ENCODE measurements at places on chromosomes 11 and 22. TPM values are rescaled to one million over a fixed set of nuclear protein-coding genes. Genes with fewer than 3 reads are reported as not detected.

GRCh38 chr11:59671471-59671870 is 2.6 kb upstream of the PATL1 start:
- DNase-seq = no peak

GRCh38 chr11:94895451-94895850 is 77.9 kb downstream of the CWC15 start:
- peak; percentile 54 for DNase-seq

DNA sequence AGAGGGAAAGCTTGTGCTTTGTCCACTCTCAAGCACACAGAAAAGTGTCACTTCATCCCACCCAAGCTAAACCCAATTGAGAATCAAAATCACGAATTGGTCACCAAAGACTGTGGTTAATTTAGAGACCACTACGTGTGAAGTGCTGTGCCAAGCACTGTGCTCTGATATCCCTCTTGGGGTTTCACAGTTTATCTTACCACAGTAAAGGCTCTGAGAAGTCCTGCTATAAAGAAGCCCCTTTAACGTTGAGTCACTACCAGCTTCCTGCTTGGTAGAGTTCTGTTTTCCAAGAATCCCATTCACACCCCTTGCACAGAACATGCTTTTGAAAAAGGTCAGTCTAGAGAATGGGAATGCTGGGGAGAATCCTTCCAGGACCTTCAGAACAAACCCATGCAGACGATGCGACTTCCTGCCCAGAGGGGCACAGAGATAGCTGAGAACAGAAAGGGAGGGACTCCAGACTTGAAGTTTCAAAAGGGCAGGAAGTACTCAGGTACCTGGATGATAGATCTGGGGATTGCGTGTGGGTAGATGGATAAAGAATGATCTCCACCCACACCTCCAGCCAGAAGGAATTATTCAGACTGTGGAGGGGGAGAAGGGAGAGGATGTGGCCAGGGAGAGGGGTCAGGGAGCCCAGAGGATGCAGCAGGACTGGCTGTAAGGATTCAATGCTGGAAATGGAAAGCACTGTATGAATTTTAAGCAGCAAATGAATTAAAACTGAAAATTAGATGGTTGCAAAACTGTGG is 18.1 kb upstream of the TSPAN18 start:
- no peak for DNase-seq

- DNase-seq = no peak
These were observed 12.5 kb downstream of the MARK2 start for GRCh38 chr11:63851364-63851763.

- DNase-seq = no peak
These were observed 92.8 kb upstream of the SEPTIN5 start for GRCh38 chr22:19621373-19622060.

DNA sequence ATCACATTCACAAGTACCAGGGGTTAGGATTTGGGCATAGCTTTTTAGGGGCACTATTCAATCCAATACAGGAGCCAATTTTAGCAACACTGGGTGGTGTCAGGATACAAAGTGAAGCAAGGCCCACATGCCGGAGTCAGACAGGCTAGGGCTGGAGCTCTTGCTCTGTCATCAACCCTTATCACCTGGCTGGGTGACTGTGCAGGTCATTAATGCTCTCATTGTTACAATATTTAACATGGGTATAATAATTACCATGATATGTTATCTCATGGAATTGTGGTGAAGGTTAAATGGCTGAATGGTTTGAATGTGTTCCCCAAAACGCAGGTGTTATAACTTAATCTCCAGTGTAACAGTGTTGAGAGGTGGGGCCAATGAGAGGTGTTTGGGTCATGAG is 143.3 kb upstream of the THY1 start:
- no peak for DNase-seq

- no peak for DNase-seq
These were observed 687 bp upstream of the ARSA start for GRCh38 chr22:50628543-50629134.

DNA sequence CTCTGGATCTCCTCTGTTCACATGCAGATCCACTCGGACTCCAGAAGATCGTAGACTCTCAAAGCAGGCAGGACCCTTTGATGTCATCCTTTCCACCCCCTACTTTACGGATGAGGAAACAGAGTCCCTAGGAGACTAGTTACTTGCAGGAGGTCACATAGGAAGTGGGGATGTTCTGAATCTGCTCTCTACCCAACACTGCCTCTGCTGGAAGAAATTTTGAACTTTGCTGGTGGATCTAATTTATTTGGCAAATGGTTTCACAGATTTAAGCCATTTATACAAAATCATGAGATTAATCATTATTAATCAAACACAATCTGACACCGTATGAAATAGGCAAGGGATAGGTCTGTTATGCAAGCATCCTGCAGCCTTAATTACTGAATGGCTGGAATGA is 55.0 kb upstream of the USP47 start:
- peak; percentile 31 for DNase-seq

Gene NCR3LG1
- total RNA-seq = 0.52 TPM

DNA sequence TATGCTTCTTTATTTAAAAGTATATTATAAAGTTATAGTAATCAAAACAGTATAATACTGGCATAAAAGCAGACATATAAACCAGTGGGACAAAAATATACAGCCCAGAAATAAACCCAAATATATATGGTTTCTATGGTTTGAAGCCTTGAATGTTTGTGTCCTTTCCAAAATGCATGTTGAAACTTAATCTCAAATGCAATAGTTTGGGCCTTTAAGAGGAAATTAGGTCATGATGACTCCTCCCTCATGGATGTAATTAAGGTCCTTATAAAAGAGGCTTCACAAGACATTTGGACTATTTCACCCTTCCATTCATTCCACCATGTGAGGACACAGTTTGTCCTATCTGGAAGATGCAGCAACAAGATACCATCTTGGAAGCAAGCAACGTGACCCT is at the start of gene MS4A6E:
TSS of gene MS4A6E (plus strand) at position 301 of the 400 bp plus-strand sequence. CDS start 7,641 bp downstream, outside the sequence.
- no peak for DNase-seq

GRCh38 chr11:61266602-61267001 is 25.6 kb downstream of the PGA5 start:
- DNase-seq = no peak

- DNase-seq = peak; percentile 89
These were observed 127.7 kb downstream of the MAML2 start for GRCh38 chr11:96215110-96215782.

GRCh38 chr11:128927683-128928336 is 14.9 kb downstream of the TP53AIP1 start:
- DNase-seq = no peak

Gene OR4D11
- not detected for total RNA-seq

DNA sequence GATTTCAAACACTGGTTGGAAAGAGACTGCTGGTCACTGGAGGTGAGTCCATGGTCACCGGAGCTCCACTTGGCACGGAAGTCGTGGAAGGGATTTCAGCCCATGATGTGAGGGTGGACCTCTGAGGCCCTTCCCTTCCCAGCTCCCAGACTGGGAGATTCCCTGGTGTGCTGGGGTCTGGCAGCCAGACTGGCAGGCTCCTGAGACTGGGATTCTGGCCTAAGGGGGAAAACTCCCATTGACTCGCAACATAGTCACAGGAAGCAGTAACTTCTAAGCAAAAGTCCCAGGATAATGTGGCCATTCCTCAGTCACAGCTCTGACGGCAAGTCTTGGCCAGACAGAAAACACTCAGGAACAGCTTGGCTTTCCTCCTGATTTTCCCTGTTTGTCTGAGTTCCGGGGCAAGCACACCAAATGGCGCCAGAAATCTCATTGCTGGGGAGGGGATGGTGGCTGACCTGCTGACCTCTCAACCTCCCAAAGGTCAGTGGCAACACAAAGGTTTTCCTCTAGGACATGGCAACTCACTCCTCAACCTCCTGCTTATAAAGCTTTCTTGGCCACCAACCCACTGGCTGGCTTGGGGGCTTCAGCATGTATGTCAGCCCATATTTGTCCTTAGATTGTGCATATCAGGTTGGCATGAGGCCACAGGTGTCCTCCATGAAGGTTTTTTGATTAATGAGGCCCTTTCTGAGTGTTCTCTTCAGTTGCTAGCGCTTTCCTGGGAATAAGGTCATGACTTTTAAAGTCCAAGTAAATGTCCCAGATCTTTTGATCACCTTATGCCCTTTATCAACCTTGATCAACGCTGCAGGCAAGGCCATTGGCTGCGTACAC is 99.5 kb downstream of the CCDC81 start:
- DNase-seq = peak; percentile 83

- DNase-seq = no peak
These were observed 882.8 kb upstream of the ANO3 start for GRCh38 chr11:25449091-25449490.

- no peak for DNase-seq
These were observed 122.9 kb downstream of the DCDC1 start for GRCh38 chr11:31246451-31247165.

DNA sequence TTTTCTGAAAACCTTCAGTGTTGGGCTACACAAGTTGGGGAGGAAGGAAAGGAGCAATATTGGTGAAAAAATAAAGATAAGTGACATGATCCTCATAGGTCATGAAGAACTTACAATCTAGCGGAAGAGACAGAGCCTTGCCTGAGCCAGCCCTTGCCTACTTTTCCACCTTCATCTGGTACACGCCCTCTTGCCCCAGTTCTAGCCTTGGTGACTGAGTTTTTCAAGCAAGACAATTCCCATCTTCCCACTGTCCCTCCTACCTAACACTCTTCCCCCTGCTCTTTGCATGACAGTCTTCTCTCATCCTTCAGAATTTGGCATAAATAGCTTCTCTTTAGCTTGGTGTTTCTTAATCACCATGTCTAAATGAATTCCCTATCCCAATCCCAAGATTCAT is 42.6 kb downstream of the BBOX1 start:
- no peak for DNase-seq

DNA sequence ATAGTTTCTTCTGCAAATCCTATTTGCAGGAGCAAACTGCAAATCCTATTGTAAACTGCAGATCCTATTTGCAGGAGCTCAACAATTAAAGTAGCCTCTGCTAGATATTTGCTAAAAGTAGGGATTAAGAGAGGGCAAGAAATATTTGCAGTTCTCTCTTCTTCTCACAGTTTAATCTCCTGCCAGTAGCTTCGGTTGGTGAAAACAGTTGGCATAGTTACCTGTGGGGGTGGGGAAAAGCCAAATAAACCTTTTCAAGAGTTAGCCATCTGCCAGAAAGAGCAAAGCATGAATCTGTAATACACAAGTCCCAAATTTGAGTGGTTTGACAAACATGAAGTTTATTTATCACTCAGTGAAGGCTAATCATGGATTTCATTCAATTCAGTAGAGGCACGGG is 942.5 kb downstream of the JRKL start:
- DNase-seq = no peak

DNA sequence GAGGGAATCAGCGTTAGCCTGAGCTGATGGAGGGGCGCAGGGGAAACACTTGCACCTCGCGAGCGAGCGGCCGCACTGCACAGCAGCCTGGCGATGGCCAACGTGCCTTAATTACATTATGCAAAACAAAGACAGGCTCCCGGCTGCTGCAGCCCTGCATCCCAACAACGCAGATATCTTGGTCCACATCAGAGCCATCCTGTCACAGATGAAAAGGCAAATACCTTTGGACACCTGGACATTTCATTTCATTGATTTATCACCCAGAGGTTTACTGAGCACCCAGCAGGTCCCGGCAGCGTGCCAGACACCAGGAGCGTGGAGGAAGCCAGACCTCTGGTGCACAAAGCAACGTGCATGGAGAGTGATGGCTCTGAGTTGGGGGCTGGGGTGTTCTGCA is 843.0 kb downstream of the TBC1D22A start:
- DNase-seq = no peak

Gene SMTNL1
- total RNA-seq = not detected

Gene VSIG10L2
- total RNA-seq = not detected

DNA sequence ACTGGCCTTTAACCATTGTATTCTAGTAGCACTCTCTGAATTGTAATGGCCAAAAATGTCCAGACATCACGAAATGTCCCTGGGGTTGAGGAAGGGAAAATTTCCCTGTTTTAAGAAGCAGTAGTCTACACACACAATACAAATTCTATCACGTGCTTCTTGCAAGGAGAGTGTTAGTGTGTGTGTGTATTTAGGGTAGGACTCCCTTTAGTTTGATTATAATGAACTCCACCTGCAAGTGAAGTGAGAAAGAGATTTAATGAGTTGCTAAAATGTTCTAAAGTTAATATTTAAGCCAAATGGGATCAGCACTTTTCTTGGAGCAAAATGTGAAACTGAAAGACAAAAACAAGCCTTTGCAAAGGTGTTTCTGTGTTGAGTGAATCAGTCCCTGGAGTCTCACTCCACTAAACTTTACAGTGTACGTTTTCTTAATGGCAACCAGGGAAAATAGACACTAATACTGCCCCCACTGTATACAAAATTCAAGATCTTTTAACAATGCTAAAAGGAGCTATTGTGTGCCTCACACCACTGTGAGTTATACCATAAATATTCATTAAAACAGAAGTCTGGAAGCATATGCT is 590.3 kb upstream of the TENM4 start:
- no peak for DNase-seq

Gene DDIAS
- total RNA-seq = 18.8 TPM

GRCh38 chr11:94768602-94769541 is 716 bp downstream of the AMOTL1 start:
- DNase-seq = peak; percentile 53

DNA sequence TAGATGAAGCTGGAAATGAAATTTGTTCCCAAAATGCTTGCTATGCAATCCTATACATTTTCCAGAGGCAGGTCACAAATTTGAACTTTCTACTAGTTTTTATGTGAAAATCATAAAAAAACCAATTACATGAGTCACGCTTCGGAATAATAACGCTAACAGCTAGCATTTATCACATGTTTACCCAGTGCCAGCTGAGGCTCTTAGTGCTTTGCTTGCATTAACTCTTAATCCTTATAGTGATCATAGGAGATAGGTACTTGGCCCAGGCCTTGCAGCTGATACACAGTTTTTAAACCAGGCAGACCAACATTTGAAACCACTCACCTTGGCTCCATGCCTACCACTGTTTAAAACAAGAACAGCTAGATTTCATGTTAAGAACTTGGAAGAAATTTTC is 131.8 kb upstream of the RAG2 start:
- no peak for DNase-seq

DNA sequence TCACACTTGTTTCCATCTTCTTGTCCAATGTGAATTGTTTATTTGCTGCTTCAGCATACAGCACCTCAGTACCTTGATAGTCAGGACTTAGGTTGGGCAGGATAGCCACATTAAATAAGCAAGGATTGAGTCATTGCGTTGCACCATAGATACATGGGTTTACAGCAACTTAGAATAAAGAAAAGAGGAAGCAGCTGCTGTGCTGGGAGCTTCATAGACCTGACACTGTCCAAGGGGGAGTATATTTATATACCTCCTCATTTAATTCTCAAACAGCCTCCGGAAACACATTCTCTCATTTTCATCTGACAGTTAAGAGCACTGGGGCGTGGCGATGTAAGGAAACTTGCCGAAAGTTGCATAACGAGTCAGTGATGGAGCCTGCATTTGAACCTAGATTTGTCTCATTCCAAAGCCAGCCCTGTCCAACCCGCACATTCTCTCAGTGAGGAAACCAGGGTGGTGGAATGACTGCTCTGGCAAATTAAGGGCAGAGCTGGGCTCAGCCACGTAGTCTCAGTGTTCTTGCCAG is 42.2 kb downstream of the UBASH3B start:
- DNase-seq = peak; percentile 58

Gene PHETA2
- 0.17 TPM for total RNA-seq

DNA sequence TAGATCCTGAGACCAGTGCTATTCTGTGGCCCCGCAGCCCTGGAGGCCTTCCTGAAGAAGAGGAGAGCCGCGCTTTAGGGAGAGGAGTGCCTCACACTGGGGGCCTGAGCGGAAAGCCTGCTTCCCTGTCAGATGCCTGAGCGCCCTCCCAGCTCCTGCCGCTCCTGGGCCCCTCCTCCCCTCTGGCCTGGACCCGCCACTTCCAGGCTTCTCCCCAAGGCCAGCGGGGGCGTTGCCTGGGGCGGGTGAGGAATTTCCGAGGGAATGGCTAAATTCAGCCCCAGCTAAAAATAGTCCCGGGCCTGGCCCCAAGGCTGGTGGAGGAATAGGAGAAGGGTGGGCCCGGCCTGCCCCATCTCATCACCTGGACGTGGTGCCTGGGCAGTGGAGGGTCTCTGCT is 15.4 kb downstream of the ARHGEF17 start:
- DNase-seq = peak; percentile 75

All from M059J (cell line).